ENCODE measurements at places on chromosomes 2 and 18.

GRCh38 chr2:108447947-108448677 lies 894 bp upstream of the GCC2 start:
- DNase-seq = no peak

DNA sequence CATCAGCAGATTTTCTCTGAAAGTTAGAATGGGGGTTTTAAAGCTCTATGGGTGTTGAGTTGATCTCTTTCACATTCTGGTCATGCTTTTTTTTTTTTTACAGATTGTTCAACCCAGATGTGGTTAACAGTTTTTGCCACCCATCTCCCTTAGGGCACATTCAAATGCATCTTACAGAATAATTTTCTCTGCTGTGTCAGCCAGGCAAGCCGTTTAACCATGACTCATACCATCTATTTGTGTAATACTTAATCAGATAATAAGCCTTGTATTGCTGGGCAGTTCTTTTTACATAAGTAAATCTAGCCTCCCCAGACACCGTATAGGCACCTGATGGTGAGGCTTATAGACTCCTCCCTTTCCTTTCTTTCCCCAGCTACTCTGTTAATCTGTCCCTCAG lies 62.0 kb downstream of the TGIF1 start:
- peak; percentile 20 for DNase-seq

DNA sequence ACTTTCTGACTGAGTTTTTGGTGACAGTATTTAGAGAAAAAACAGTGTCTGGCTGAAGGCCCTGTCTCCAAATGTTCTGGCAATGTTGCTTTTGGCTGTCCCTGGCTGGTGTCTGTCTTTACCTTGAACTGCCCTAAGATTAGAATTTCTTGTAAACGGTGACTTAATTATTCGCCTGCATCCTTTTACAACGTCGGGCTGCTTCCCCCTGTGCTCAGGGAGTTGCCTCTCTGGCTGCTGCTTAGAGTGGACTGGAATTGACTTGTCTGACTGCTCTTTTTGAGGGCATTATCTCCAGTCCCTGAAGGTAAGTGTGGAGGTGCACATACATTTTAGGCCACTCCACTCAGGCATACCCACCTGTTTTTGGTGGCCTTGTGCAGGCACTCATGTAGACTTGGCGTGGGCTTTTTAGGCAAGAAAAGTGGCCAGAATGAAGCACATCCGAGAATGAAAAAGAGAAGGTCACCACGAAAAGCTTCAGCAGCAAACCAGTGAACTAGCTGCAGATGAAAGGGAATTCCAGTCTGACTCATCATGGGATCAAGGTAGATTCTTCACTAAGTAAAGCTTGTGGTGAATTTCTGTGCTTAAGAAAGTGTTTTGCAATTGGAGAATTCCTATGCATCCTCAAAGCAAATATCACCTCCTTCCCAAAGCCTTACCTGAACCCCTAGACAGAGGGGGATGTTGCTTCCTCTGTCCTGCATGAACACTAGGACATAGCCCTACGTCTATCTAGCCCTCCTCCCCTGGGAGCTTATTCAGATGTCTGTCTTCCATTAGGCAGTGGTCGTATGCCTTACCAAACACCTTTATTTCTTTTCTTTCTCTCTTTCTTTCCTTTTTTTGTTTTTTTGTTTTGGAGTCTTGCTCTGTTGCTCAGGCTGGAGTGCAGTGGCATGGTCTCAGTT lies 230.3 kb upstream of the TRIB2 start:
- DNase-seq = no peak

DNA sequence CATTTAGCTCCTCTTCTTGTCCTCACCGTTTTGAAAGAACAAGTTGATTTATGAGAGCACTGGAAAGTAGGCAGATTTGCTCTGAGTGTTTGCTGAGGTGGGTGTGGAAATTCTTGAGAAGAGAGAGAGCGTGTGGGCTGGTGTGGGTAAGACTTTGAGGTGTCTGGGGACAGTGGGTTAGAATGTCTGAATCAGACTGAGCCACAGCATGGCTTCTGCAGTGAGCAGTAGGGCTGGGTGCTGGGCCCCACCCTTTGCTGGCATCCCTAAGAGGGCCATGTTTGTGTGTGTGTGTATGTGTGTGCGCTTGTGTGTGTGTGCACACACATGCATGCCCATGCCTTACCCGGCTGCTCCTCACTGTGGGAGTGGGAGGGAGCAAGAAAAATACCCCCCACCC lies 63.7 kb downstream of the COPS8 start:
- no peak for DNase-seq

DNA sequence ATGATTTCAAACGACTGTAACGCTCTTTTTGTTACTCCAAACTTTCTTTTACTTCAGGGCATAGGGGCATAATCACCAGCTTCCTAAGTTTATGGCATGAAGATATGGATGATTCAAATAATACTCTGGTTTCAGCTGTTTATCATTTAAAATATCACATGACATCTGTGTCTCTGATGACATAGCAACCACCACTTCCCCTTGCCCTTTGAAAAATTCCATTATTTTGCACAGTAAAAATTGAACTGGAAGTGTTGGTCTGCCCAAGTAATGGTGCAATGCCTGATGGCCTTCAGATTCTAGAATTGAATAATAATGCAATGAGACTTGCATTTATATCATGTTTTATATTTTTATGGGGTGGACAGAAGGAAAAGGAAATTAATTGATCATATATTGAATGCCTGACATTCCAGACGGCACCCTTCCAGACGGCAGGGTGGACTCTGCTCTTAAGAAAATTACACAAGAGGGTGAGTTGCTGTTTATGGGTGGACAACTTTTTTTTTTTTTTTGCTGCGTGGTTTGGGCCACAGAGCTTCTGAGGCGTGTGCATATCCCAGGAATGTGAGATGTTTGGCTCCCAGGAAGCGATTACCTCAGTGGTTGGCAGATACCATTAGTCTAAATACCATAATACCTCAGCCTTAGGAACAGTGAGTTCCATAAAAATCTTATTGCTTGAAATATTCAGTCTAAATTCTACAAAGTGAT lies 101.7 kb upstream of the ZNF521 start:
- DNase-seq = no peak

DNA sequence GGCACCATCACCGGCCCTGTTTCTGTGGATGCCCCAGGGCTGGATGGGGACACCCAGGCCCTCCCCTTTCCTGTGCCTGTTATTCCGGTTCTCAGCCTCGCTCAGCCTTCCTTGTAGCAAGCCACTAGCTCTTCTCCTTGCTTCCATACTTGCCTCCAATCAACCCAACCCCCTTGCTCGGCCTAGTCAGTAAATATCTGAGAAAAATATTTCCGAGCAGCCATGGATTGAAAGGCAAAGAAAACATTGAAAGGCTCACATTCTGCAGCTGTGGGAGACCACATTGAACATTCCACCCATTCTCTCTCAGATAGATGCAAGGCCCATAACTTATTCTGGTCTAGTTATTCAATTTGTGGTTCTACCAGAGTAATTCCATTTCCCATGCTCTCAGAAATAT lies 114.9 kb downstream of the SPP2 start:
- no peak for DNase-seq

- no peak for DNase-seq
Measured at GRCh38 chr18:24346254-24346653, 51.4 kb downstream of the OSBPL1A start.

- DNase-seq = no peak
Measured at GRCh38 chr18:76668546-76668945, 153.8 kb upstream of the ZNF236 start.

Data from activated gamma-delta T cell treated with Interleukin-2 at 50 U/mL for 16 hours (primary cell).